Cortex of kidney (tissue), 1 donor: ENCODE measurements at places on chromosomes 4 and X.

GRCh38 chr4:140138428-140138827 lies 15.6 kb downstream of the MAML3 start:
- no peak for DNase-seq

GRCh38 chr4:11719879-11720278 lies 291.2 kb upstream of the HS3ST1 start:
- no peak for DNase-seq

GRCh38 chr4:25881193-25881592 lies 18.4 kb upstream of the SEL1L3 start:
- no peak for DNase-seq

DNA sequence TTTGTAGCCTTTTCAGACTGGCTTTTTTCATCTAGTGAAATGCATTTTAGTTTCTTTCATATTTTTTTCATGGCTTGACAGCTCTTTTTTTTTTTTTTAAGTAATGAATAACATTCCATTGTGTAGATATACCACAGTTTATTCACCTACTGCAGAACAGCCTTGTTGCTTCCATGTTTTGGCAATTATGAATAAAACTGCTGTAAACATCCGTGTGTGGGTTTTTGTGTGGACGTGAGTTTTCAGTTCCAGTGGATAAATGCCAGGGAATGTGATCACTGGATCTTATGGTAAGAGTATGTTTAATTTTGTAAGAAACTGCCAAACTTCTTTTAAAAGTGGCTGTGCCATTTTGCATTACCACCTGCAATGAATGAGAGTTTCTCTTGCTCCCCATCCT lies 160.8 kb downstream of the SOWAHB start:
- DNase-seq, result no peak
